Retina (tissue), 1 donor: ENCODE measurements at places on chromosomes 6 and 20.

DNA sequence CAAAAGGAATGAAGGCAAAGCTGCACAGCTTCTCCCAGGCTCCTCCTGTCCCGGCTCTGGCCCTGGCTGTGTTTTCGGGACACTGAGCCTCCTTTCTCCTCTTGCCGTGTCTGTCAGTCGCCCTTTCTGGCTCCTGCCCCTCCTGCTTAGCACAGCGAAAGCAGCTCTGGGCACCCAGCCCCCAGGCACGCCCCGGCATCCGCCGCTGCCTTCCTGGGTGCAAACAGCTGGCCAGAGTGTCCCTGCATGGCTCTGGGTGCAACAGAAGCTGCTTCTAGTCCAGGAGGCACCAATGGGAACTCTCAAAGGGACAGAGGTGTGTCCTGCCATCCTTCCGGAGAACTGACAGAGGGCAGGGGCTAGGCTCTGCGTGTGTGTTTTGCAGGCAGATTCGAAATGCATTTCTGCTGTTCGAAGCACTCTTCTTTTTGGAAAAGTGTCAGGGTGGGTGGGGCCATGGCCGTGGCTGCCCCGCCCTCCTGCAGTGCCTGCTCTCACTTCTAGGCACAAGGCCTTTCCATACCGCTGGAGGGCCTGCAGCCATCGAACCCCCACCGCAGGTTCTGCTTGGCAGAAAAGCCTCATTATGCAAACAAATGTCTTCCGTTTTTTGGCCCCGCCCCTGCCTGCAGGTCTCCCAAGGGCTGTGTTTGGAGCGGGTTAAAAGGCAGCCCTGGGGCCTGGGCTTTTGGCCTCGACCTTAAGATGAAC is 15.5 kb downstream of the COL9A3 start:
- no peak for DNase-seq

GRCh38 chr6:75483136-75483952 is 10.3 kb downstream of the FILIP1 start:
- DNase-seq = no peak

GRCh38 chr6:37635319-37635718 is 62.4 kb downstream of the MDGA1 start:
- DNase-seq = no peak

GRCh38 chr6:49847673-49848072 is 18.7 kb downstream of the CRISP1 start:
- peak; percentile 8 for DNase-seq

- DNase-seq = peak; percentile 84
Observed at GRCh38 chr20:44805979-44806620, 4.2 kb downstream of the RIMS4 start.

- DNase-seq = no peak
Observed at GRCh38 chr6:158287047-158287446, 25.2 kb upstream of the TULP4 start.

- no peak for DNase-seq
Observed at GRCh38 chr6:135087803-135088202, 33.2 kb upstream of the HBS1L start.

DNA sequence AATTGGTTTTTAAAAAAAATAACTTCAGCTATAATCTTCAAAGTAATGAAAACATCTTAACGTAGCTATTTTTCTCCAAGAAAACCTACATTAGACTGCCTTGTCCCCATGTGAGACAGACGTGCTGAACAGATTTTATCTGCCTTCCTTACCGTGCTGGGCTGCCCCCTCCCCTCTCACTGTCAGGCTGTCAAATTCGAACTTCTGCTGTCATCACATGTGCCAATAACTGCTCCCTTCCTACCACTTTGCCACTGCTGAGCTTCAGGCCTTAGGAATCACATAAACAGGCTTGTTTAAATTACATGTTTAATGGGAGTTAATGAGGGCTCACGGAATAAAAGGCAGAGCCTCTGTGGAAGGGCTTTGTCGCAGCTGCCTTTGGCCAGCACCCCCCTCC is 77.0 kb upstream of the NHSL1 start:
- peak; percentile 63 for DNase-seq

GRCh38 chr6:87736809-87737540 is 34.9 kb upstream of the AKIRIN2 start:
- no peak for DNase-seq

GRCh38 chr20:48846516-48847492 is 19.0 kb upstream of the PREX1 start:
- peak; percentile 78 for DNase-seq
